Uterine smooth muscle cell (primary cell): ENCODE measurements at places on chromosomes 6 and 20. TPM values are rescaled to one million over a fixed set of nuclear protein-coding genes. Genes with fewer than 3 reads are reported as not detected.

The HLA-A gene
- total RNA-seq, result 202 and 369 TPM in 2 replicates

The TNF gene
- not detected in 2 replicates for total RNA-seq

The CRISP3 gene
- not detected in 2 replicates for total RNA-seq

The SAMD10 gene
- 0.87 and 1.00 TPM in 2 replicates for total RNA-seq

The SRXN1 gene
- total RNA-seq, result 108 and 112 TPM in 2 replicates

The TBC1D20 gene
- 36.1 and 51.9 TPM in 2 replicates for total RNA-seq

The WFDC10B gene
- not detected in 2 replicates for total RNA-seq

The C20orf202 gene
- 0.12 TPM in 1 of 2 replicates, not detected in the other for total RNA-seq

The RIOK1 gene
- total RNA-seq, result 18.2 and 20.3 TPM in 2 replicates

The SCUBE3 gene
- 21.1 and 58.5 TPM in 2 replicates for total RNA-seq

The ASIP gene
- total RNA-seq, result not detected in 2 replicates

The TMC2 gene
- not detected in 2 replicates for total RNA-seq

The SLC22A23 gene
- total RNA-seq, result 8.9 and 18.1 TPM in 2 replicates

The DEF6 gene
- 0.87 and 0.89 TPM in 2 replicates for total RNA-seq

The C20orf144 gene
- under 0.01 and 0.11 TPM in 2 replicates for total RNA-seq

The CFAP61 gene
- total RNA-seq, result 0.22 and 0.25 TPM in 2 replicates

The GABRR2 gene
- 0.11 and 0.12 TPM in 2 replicates for total RNA-seq

The TMEM244 gene
- 0.66 TPM in 1 of 2 replicates, not detected in the other for total RNA-seq

The TPX2 gene
- total RNA-seq, result 28.6 and 104 TPM in 2 replicates

The RBPJL gene
- not detected in 2 replicates for total RNA-seq

The HSF2 gene
- 44.5 and 46.6 TPM in 2 replicates for total RNA-seq

The KCTD20 gene
- total RNA-seq, result 40.7 and 41.4 TPM in 2 replicates

The CGA gene
- total RNA-seq, result 0.77 TPM in 1 of 2 replicates, not detected in the other

The FAM217B gene
- 3.2 and 4.1 TPM in 2 replicates for total RNA-seq

The PRSS16 gene
- 0.11 and 0.50 TPM in 2 replicates for total RNA-seq

The SEL1L2 gene
- total RNA-seq, result not detected in 2 replicates

The DOK5 gene
- total RNA-seq, result 14.6 and 15.6 TPM in 2 replicates

The LHFPL5 gene
- total RNA-seq, result not detected in 2 replicates

The DEFB132 gene
- not detected in 2 replicates for total RNA-seq

The ESF1 gene
- 25.2 and 25.7 TPM in 2 replicates for total RNA-seq

The DDR1 gene
- 8.6 and 22.4 TPM in 2 replicates for total RNA-seq

The SNAP91 gene
- total RNA-seq, result 0.11 and 2.9 TPM in 2 replicates

The ZFP57 gene
- total RNA-seq, result 0.11 TPM in 1 of 2 replicates, not detected in the other

The HNF4A gene
- total RNA-seq, result 0.12 TPM in 1 of 2 replicates, not detected in the other

The PLN gene
- 0.11 and 2.2 TPM in 2 replicates for total RNA-seq

The BANF2 gene
- total RNA-seq, result not detected in 2 replicates

The SEMG1 gene
- not detected in 2 replicates for total RNA-seq

The COL11A2 gene
- total RNA-seq, result 0.11 and 0.12 TPM in 2 replicates

The PROKR2 gene
- not detected in 2 replicates for total RNA-seq
